Activated naive CD4-positive, alpha-beta T cell treated with anti-CD3 and anti-CD28 coated beads for 36 hours (primary cell): ENCODE measurements at places on chromosomes 5 and 9.

DNA sequence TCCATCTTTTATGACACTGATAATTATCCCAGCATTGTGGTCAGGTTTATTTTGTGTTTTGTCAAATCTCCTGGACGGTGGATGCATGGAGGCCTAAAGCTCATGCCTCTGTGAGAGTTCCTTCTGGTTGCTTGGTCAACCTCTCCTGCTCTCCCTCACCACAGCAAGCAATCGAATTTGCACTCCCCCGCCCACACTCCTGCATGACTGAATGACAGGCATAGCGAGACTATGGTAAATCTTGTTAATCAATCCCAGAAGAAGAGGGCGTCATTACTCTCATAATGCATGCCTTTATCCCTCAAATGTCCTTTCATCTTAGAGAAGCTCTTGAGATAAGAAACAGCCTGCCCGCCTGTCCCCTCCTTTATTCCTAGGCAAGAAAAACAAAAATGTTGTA lies 1215.0 kb upstream of the CDH9 start:
- no peak for DNase-seq

DNA sequence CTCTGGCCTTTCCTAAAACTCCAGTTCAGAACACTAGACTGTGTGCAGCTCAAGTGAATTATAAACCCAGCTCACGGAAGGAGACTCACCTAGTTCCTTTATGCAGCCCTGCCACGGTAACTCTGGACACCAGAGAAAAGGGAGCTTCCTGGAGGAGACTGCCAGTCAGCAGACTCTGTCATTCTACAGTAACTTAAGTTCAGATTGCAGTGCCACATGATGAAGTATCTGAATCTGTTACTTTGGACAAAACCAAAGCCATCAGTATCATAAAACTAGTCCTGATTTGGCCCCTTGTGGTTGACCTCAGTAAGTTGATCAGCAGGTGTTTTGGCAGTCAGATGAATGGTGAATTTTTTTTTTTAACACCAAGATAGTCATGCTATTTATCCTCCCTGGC lies 2.7 kb downstream of the MTRR start:
- DNase-seq = no peak

DNA sequence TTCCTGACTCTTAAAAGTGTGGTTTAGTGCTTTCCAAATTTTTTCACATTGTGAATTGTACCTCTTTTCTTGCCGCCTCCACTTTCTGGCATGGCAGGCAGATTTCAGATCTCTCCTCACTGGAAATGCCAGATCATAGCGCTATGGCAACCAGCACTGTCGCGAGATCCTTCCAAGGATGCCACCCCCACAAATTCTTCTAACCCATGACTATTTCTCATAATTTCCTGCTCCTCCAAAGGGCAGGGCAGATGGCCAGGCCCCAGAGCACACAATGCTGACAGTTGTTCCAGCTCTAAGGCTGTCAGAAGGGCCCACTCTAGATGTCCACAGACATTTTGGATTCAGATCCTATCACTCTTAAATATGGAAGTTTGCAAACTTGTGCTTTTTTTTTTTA lies 446.2 kb upstream of the RIOK2 start:
- no peak for DNase-seq

DNA sequence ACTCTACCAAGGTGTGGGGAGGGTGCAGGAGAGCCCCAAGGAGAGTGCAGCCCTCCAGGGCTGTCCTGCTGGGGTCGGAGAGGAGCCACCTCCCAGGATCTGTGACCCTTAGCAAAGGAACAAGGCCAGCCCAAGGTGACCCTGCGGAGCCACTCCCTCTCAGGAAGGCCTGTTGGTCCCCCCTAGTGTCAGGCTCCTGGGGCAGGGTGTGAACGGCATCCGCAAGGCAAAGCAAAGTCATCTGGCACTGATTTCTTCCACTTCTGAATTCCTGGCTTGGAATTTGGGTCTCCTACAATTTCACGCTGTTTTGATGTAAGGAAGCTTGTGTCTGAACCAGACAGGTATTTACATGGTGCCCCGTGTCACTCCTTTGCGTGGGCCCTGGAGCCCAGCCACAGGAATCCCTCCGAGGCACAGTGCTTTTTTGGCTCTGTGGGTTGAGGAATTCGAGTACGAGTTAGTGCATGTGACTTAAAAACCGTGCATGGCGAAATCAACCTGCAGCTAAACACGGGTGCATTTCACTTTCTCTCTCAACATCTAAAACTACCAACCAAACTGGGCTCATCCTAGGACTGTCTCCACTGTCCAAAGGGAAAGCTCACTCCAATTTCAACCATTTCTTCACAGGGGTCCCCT lies 24.5 kb upstream of the GFPT2 start:
- DNase-seq = no peak
